ENCODE measurements at places on chromosomes 1 and 21.

GRCh38 chr1:225700889-225701465 is 48.1 kb upstream of the ENAH start:
- no peak for DNase-seq

GRCh38 chr1:37131281-37131680 is 97.0 kb upstream of the GRIK3 start:
- DNase-seq = no peak

GRCh38 chr1:9384751-9385245 is 92.1 kb downstream of the SPSB1 start:
- no peak for DNase-seq

GRCh38 chr1:109433322-109433721 is 7.1 kb upstream of the PSMA5 start:
- no peak for DNase-seq

DNA sequence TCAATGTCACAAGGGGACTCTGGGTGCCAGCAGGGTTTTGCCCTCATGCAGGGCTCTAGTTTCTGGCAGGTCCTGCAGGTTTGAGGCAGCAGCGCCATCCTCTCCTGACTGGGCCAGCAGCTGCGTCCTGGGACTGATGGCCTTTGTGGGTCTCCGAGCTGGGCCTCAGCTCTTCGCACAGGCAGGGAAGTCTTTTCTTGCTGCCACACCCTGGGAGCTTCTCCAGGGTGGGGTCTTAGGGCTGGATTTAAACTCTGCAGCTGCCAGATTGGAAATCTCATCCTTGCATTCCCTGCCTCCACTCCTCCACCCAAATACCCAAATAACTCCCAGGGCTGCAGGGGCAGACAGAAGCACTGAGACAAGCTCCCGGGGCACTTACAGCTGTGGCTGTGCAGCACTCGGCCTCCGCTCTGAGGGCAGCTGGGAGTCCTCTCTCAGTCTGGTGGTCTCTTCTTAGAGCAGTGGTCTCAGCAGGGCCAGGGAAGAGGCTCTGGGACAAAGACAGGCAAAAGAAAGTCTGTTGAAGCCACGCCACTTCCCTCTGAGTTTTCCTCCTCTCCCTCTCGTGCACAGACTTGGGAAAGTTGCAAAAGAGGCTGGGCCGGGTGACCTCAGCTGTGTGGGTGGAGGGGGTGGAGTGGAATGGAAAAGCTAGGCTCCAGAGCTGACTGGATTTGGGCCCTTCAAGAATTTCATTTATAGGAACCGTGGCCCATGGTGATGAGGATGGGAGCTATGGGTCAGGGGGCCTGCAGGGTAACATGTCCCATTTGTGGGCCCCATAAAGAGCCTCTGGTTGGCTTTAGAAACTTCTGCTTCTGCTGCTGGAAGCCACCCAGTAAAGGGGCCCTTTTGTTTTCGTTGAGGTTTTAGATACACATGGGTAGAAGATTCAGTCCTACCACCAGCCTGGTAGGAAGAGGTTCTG is at the start of gene RAB7B:
Gene RAB7B (minus strand): TSS at position 525 of the 931 bp plus-strand sequence. CDS start 9,260 bp downstream, outside the sequence.
- DNase-seq = no peak

- DNase-seq = no peak
These were observed 286.1 kb downstream of the KIF26B start for GRCh38 chr1:245440922-245441321.

DNA sequence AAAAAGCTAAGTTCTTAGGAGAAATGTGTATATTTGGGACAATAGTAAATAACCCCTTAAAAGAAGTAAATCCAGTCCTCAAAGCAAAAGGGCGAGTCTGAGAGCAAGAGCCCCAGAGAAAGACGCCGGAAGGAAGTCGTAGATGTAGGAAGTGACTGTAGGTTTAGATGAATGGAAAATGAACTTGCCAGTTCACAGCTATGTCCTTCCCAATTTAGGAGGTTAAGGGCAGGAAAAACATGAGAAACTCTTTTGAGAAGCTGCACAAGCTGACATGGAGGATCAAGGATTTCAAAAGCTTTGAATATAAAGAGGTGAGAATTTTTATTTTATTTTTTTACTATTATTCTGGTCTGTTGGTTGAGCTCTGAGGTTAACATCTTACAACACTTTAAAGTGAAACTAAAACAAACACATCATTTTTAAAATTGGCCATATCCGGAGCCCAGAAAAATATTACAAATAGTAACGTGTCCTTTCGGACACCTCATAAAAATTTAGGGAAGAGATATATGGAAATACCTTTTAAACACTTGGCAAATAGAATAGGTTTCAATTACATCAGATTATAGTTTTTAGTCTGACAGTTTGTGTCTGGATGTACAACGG is 1178.6 kb downstream of the MRPL39 start:
- no peak for DNase-seq

- no peak for DNase-seq
These were observed 179.4 kb upstream of the SGIP1 start for GRCh38 chr1:66354311-66355201.

GRCh38 chr1:149936992-149937705 is 470 bp upstream of the MTMR11 start:
- no peak for DNase-seq

- no peak for DNase-seq
These were observed 239.0 kb downstream of the SDCCAG8 start for GRCh38 chr1:243494741-243495431.

GRCh38 chr1:26370591-26371382 is 1.8 kb downstream of the ZNF683 start:
- DNase-seq = no peak

DNA sequence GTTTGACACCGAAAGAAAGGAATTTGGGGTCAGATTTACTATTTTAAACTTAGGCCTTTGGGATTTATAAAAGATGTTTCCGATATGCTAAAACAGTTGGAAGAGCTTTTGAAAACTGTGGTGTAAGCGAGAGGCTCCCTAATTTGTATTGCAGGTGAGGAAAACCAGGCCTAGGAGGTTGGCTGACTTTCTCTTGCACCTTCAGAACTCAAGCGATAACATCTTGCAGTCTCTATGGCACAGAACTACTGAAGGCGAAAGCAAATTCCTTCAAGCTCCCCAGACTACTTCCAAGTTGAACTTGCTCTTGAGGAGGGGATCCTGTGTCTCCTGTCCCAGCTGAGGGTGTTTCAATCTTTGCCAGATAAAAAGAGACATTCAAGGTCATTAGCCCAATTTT is 685.7 kb downstream of the ADGRL2 start:
- DNase-seq = no peak

- no peak for DNase-seq
These were observed 245.3 kb upstream of the RAB4A start for GRCh38 chr1:229025576-229025975.

GRCh38 chr1:214440219-214440965 is 111.0 kb downstream of the PTPN14 start:
- DNase-seq = no peak

- DNase-seq = no peak
These were observed 95.5 kb downstream of the ZFYVE9 start for GRCh38 chr1:52237430-52237829.

GRCh38 chr1:116287341-116288200 is 85.5 kb upstream of the ATP1A1 start:
- no peak for DNase-seq

DNA sequence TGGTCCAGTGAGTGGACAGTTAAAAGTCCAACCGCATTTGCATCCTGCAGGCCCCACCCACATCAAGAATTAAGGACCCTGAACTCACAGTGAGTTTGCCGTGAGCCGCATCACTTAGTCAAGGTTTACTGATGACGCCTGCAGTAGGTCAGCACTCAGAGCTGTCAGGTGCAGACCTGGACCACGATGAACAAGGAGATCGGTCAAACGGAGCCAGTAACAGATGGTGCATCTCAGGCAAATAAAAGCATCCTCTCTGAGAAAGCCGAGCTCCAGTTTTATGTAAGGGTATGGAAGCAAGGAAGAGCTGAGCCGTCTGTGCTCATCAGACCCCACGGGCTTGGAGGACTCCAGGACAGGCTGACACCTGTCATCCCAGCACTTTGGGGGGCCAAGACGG is 4.5 kb downstream of the PRDM15 start:
- no peak for DNase-seq

DNA sequence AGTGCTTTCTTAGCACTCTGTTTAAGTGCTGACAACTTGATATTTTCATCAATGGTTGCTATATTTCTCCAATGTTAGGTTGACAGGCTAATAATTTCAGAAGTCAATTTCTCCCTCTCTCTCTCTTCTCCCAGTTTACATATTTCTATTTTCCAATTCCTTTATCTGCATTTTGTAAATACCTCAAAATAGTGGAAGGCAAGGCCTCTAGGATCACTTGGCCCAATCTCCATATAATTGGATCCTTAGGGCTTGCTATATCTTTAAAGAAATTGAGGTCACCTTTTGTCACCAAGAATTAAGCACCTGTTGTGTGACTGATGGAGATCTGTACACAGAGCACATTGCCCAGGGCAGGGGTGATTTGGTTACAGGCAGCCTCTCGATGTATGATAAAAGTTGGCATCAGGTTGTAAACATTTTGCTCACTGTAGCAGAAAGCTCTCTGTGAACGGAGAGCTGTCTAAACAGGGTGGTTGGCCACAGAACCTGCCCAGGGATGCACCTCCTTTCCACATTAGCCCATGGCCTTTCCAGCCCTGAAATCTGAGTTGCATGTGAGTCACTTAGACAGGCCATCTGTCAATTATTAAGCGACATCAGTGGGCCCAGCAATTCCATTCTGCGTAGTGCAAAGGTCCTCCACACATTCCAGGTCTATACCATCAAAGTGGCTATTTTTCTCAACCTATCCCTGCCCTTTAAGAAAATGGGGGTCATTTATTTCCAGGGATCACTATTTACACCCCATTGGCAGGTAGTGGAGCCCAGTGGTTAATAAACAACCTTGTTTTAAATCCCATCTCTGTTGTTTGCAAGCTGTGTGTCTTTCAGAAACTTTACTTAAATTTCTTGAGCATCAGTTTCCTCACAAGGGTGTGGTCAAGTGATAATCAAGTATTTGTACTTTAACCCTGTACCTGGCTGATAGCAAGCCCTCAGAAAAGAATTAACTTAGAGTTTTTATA is 29.1 kb upstream of the IRF2BP2 start:
- no peak for DNase-seq

Measured in stimulated activated CD4-positive, alpha-beta T cell treated with anti-CD3 and anti-CD28 coated beads, Interleukin-4, amount 100 ng/mL, for 4 hours (primary cell).